H4 (cell line): ENCODE measurements at places on chromosomes 6 and 20. TPM values are rescaled to one million over a fixed set of nuclear protein-coding genes. Genes with fewer than 3 reads are reported as not detected.

MLIP gene
- not detected in 2 replicates for total RNA-seq

HLA-DQA2 gene
- total RNA-seq: not detected in 2 replicates

OR2H2 gene
- total RNA-seq: not detected in 2 replicates

EFCAB8 gene
- total RNA-seq: 0.04 TPM in 1 of 2 replicates, not detected in the other

TMEM151B gene
- 0.37 TPM in 1 of 2 replicates, not detected in the other for total RNA-seq

FKBP1C gene
- total RNA-seq: 0.14 and 0.15 TPM in 2 replicates

PAK5 gene
- total RNA-seq: 0.21 and 0.39 TPM in 2 replicates

ALDH8A1 gene
- total RNA-seq: not detected in 2 replicates

GLP1R gene
- total RNA-seq: not detected in 2 replicates

SALL4 gene
- not detected in 2 replicates for total RNA-seq

ZSCAN26 gene
- total RNA-seq: 13.6 and 14.1 TPM in 2 replicates

CRNKL1 gene
- total RNA-seq: 17.0 and 20.3 TPM in 2 replicates

PRPH2 gene
- not detected in 2 replicates for total RNA-seq

SLA2 gene
- not detected in 2 replicates for total RNA-seq

OR2H1 gene
- not detected in 2 replicates for total RNA-seq

RARS2 gene
- 19.7 and 23.5 TPM in 2 replicates for total RNA-seq

ZNF311 gene
- 1.2 and 3.0 TPM in 2 replicates for total RNA-seq

CCDC167 gene
- total RNA-seq: 44.2 and 53.5 TPM in 2 replicates

MROH8 gene
- total RNA-seq: 0.72 and 1.2 TPM in 2 replicates

TUBB1 gene
- not detected in 2 replicates for total RNA-seq

SLC4A11 gene
- 0.93 TPM in 1 of 2 replicates, not detected in the other for total RNA-seq
